Right renal pelvis (tissue), 4 donors: ENCODE measurements at places on chromosomes 7 and 10.

- DNase-seq = no peak
These were observed 76.9 kb upstream of the KMT2C start for GRCh38 chr7:152512706-152513105.

DNA sequence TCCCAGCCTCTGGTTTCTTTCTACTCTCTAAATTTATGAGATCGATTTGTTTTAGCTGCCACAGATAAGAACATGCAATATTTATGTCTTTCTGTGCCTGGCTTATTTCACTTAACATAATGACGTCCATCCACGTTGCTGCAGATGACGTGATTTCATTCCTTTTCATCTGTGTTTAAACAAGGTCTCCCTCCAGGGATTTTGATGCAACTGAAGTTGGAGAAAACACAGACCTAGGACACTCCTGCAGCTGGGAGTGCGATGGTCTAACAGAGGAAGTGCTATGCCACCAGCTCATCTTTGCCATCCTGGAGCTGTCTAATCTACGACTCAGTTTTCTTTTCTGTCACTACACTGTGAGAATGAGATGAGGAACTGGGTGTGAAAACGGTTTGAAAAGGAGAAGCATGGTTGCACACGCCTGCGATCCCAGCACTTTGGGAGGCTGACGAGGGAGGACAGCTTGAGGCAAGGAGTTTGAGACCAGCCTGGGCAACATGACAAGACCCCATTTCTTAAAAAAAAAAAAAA is 1.5 kb upstream of the KCTD7 start:
- DNase-seq = no peak

DNA sequence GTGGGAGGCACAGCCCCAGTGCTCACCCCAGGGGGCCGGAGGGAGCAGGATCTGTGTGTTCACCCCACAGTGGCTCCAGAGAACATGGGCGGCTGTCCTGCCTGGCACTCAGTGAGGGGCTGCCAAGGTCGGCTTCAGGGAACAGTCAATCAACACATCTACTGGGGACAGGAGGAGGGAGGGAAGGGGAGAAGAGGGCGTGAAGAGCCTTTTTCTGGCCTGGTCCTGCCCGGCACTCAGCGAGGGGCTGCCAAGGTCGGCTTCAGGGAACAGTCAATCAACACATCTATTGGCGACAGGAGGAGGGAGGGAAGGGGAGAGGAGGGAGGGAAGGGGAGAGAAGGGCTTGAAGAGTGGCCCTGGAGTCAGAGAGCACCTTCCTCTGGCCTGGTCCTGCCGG is 184.9 kb downstream of the ADARB2 start:
- no peak for DNase-seq

GRCh38 chr7:117892821-117893220 is 19.6 kb upstream of the CTTNBP2 start:
- no peak for DNase-seq

- DNase-seq = no peak
These were observed 84.2 kb upstream of the DIP2C start for GRCh38 chr10:773562-774161.

DNA sequence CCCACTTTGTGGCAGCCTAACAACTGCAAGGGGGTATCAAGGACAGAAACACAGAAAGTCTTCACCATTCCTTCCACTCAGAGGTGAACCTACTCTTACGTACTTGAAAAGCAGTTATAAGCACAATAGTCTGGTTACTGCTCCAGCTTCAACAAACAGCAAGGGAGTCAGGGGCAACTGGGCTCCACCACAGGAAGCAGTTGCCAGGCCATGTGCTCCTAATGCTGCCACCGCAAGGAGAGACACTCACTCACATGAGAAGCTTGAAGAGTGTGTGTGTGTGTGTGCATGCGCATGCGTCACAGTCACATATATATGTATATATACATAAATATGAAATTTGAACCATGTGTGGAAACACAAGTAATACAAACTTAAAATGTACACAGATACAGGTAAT is 65.5 kb downstream of the GRB10 start:
- no peak for DNase-seq

GRCh38 chr7:47817917-47818316 is 130.3 kb downstream of the PKD1L1 start:
- no peak for DNase-seq

GRCh38 chr7:35729061-35729783 is 34.3 kb upstream of the HERPUD2 start:
- no peak for DNase-seq

DNA sequence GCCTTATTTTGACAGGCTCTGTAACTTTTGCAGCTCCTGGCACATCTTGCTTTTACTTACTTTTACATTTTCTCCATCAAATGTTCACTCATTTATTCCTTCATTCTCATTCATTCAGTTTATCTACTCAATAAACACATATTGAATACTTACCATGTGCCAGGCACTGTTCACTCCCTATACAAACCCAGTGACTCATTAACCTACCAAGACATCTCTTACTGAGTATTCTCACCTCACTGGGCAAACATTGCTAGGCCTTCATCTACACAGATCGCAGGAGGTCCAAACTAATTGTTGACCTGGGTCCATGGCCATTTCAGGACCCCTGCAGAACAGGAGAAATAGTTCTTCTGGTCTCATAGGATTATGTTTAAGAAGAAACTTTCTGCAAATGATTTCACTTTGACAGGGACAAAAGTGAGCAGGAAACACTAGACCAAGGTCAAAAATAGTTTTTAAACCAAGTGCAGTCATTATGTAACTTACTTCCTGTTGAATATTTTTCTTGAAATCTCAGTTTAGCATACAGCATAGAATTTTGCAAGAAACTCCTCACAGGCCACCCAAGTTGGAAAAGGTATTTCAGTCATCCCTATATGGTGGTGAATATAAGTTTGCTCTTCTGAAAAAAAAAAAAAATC is 17.6 kb downstream of the SLC26A4 start:
- no peak for DNase-seq

DNA sequence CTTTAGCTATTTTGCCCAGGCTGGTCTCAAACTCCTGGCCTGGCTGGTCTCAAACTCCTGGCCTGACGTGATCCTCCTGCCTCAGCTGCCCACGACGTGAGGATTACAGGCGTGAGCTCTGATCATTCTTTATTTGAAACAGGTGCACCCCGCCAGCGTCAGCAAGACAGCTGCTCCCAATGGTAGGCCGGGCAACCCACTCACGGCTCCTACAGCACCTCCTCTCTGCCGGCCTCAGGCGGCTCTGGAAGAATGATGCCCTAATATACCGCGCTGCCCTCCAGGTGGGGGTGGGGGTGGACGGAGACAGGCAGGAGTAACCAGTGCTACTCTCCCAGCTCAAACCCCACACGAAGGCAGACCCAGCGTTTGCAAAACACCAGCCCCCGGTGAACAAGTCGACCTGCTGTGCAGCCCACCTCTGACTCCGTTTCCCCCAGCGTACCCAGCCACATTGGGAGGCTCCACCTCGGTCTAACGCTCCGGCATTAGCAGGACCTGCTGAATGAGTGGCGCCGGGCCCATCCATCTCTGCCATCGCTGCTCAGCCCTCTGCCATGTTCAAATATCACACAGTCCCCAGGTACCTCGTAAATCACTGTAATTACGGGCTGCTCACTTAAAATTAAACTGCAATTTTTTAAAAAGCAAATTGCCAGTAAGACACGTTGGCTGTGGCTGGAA is 148.6 kb downstream of the ELFN1 start:
- DNase-seq = no peak

GRCh38 chr10:48901319-48901718 is 38.3 kb downstream of the LRRC18 start:
- no peak for DNase-seq

GRCh38 chr10:33594475-33594874 is 260.0 kb upstream of the NRP1 start:
- DNase-seq = no peak
